ENCODE measurements at places on chromosomes 3 and 15.
A peak's percentile ranks its signal among the peaks of the same experiment; 100 is the strongest.

GRCh38 chr3:18114894-18115293 lies 310.2 kb downstream of the SATB1 start:
- DNase-seq = no peak

- DNase-seq = no peak
These were observed 73.6 kb downstream of the GMPS start for GRCh38 chr3:155944081-155944480.

DNA sequence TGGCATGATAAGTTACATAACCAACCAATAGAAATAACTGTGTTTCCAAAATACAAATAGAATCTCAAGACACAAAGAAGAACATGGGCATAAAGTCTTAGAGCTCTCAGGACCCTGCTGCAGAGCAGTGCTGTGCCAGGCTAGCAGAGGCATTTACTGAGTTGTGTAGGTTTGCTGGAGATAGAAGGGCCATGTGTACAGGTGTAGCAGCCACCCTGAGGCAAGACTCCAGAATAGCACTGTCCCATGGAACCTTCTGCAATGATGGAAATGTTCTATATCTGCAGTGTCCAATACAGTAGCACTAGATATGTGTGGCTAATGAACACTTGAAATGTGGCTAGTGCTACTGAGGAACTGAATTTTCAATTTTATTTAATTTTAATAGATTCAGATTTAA lies 267.0 kb upstream of the UMPS start:
- DNase-seq = no peak

DNA sequence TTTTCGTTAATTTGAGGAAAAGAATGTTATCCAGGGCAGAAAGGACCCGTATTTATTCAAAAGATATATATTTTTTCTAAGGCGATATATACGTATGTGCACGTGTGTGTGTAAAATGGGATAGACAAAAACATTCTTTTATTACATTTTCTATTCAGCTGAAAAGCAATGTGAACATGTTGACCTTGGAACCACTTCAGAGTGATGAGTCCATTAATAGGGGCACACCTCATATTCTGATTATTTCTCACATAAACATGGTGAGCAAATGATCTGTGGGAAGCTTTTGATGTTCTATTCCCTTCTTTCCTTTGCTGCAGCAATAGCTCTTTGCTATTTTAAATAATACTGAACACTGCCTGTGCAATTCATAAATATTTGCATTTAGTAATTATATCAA lies 87.6 kb downstream of the SYNPR start:
- no peak for DNase-seq

- DNase-seq = no peak
These were observed 14.9 kb upstream of the CRABP1 start for GRCh38 chr15:78325092-78325843.

DNA sequence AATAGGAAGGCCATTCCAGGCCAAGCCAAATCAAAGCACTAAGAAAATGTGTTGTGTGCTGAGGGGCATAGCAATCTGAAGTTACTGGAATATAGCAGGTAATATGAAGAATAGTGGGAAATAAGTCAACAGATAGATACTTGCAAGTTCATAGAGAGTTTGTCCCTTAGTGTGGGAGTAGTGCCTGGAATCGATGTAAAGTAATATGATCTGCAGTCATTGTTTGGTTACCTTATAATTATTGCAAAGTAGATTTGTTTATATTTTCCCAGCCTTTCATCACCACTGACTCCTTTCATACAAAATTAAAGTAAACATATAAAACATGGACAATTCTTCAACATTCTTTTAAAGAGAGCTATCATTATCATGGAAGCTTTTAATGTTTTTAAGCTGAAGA lies 420.9 kb upstream of the NECTIN3 start:
- DNase-seq = no peak

GRCh38 chr3:124132813-124133212 lies 140.9 kb upstream of the ROPN1 start:
- no peak for DNase-seq

- DNase-seq = no peak
These were observed 27.6 kb downstream of the CPOX start for GRCh38 chr3:98565843-98566242.

- DNase-seq = no peak
These were observed 156.6 kb downstream of the NR1D2 start for GRCh38 chr3:24101676-24102168.

DNA sequence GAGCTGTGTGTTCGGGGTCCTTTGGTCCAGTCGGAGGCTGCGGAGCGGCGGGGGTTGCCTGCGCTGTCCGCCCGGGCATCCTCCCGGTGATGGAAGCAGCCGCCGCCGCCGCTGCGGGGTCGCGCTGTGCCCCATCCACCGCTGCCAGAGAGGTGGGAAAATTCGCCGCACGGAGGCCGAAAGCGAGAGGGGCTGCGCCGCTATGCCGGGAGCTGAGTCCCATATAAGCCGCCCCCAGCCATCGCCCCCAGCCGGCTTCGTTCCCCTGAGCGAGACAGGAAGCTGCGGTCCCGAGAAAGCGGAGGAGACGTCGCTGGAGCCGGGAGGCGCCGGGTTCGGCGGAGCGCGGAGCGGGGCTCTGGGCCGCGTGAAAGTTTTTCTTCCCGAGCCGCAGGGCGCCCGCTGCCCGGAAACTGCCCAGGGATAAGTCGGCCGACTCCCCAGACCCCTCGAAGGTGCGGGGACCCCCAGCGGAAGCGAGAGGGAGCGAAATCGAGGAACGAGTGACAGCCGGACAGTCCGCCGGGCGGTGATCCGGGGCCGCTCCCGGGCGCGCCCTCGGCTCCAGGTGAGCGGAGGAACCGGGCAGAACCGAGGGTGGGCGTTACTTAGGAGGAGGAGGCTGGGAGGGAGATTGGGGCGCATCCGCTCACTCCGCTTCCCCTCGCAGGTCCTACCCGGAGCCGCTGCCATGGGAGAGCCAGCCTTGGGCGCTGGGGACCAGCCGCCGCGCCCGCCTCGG lies 574 bp downstream of the CHST2 start:
- peak; percentile 55 for DNase-seq

GRCh38 chr3:51970606-51971300 lies 3.1 kb downstream of the ABHD14B start:
- DNase-seq = no peak

DNA sequence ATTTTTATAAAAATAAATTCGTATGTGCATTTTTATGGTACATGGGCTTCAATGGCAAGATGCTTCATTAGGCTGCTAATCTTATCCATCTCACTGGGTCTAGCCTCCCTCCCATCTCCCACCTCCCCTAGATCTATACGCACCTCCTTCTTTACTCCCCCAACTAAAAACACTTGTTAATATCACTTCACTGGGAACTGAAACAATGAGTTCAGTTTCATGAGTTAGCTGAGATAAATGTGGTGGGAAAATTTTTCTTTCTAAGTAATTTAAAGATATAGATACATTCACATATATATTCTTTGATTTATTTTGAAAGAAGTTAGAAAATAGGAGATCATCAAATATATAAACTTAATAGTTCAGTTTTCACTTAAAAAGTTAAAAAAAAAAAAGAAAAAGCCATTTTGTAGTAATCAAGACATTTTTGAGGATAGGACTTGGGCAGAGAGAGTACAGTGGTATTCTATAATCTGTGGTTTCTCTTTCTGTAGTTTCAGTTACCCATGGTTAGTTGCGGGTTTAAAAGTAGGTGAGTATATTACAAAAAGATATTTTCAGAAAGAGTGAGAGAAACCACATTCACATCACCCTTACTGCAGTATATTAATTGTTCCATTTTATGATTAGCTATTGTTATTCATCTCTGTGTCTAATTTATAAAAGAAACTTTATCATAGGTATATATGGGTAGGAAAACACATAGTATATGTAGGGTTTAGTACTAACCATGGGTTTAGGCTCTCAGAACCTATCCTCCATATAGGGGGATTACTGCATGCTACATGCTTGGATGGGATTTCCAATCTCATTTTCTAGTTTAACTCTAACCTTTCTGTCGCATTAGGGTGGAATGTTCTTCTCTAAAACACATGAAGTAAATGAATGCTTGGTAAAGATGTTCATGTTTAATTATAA lies 316.0 kb upstream of the CBLB start:
- DNase-seq = no peak

DNA sequence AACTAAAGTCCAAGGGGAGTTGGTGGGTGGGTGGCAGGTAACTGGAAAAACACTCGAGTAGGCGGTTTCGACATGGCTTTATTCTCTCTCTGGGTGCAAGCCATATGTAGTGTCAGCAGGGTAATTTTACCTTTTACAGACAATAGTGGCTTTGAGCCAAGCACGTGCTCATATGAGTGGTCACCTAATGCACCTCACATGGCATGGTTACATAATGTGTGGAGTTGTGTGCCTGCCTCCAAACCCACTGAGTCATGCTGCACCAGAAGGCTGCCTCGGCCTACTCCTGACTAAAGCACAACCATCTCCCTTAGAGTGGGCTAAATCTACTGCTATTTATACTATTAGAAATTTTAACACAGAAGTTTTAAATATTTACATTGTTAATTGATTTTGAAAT lies 16.5 kb downstream of the CCRL2 start:
- DNase-seq = no peak

DNA sequence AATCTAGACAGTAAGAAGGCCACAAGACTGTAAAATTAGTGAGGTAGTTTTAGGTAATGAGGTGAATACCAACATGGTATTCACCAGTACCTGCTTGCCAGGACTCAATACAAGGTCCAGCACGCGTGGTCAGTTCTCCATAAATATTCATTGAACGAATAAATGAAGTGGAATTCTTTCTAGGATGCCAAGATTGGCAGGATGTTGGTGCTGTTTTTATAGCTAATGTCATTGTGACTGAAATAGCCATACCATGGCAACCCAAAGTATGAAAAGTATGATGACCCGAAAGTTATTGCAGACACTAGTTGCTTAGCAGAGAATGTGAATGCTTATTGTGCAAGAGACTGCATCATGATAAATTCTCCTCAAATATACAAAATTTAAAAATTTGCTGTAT lies 307.2 kb downstream of the KCNH8 start:
- DNase-seq = no peak

DNA sequence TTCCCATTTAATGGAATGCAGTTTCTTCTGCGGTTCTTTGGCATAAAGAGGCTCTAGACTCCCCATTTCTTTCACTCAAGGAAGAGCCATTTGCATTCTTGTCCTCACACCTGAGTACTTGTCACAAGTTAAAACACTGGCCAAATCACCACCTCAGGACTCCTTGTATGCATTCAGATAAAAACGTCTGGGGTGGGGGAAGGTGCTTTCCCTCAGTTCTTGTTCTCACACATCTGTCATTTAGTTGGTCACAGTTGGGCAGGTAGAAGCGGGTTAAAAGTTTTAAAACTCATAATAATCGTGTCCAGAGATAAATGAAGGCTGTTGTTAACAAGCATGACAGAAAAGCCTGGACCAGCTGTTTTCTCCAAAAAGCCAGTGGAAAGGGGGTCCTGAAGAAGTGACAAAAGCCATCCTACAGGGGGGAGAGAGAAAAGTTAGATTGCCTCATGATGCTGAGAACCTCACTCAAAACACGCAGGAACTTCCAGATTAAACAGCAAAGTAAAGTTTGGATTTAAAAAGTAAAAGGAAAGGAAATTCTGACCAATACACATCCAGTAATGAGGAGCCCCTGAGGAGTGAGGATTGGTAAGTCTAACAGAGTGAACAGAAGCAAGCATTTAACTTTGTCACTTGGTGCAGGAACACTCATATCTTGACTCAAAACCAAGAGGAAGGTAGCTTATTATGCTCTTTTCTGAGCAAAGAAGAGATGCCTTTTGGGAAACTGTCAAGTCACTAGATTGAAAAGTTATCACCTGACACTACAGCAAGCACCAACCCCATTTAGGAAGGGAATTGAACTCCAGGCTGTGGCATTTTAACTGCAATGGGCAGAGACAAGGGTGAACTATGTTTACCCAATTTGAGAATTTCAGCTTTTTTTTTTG lies 2.8 kb downstream of the BCL2L10 start:
- no peak for DNase-seq

DNA sequence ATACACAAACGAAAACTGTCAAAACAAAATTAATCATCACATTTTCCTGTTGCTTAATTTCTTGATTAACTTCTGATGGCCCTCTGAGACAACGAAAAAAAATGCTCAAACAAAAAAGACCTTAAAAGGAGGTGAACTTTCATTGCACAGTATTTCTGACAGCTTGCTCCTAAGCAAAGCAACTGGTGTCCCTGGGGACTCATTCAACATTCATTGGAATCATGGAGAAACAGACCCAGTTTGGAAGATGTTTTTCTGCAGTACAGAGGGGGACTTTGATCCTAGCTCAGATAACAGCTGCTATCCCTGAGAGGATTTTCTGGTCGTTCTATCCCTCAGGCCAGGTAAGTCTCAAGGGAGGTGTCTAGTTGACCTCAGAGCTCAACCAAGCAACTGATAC lies 378.7 kb upstream of the ATP11B start:
- DNase-seq = no peak

DNA sequence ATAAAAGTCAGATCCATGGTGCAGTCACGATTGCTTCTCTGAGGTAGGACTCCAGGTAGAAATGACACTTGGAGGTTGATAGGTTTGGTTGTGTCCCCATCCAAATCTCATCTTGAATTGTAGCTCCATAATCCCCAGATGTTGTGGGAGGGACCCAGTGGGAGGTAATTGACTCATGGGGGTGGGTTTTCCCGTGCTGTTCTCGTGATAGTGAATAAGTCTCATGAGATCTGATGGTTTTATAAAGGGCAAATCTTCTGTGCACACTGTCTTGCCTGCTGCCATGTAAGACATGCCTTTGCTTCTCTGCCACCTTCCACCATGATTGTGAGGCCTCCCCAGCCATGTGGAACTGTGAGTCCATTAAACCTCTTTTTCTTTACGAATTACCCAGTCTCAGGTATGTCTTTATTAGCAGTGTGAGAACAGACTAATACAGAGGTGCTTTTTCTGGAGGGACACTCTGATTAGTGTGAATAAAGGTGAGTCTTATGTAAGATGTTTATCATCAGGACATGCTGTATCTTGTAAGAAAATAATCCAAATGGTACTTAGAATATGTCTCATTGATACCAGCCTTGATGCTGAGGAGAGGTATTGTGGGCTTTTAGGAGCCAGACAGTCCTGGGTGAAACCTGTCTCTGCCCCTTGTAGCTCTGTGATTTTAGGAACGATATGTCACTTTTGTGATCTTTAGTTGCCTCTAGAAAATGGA lies 43.0 kb downstream of the SLCO3A1 start:
- DNase-seq = no peak

DNA sequence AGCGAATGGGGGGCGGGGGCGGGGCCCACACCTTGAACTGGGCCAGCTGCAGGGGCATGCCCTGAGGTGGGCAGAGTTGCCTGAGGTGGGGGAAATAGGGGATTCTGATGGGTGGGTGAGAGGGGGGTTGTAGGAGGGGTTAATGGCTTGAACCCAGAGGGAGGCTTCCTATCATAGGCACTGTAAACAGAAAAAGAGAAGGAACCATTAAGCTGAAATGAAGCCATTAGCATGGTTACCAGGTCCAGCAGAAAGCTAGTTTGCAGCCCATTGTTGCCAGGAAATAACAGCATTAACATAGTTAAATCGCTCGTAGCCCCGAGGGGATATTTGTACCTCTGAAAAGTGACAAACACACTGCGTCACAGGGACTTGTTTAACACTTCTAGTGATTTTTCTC lies 29.0 kb downstream of the ETV5 start:
- no peak for DNase-seq

- DNase-seq = no peak
These were observed 17.9 kb downstream of the ILDR1 start for GRCh38 chr3:122004107-122004506.

- DNase-seq = no peak
These were observed 227.2 kb downstream of the RSRC1 start for GRCh38 chr3:158337110-158337509.
